ENCODE measurements at places on chromosomes 7 and 10. TPM values are rescaled to one million over a fixed set of nuclear protein-coding genes. Genes with fewer than 3 reads are reported as not detected.
A peak's percentile ranks its signal among the peaks of the same experiment; 100 is the strongest.

GRCh38 chr7:114334989-114335388 lies 79.6 kb upstream of the FOXP2 start:
- no peaks in the 10 kb centered on the region for H3K4me1 ChIP-seq
- no peak overlapping the region for H3K4me3 ChIP-seq
- H3K36me3 ChIP-seq: no peaks in the 10 kb centered on the region

DNA sequence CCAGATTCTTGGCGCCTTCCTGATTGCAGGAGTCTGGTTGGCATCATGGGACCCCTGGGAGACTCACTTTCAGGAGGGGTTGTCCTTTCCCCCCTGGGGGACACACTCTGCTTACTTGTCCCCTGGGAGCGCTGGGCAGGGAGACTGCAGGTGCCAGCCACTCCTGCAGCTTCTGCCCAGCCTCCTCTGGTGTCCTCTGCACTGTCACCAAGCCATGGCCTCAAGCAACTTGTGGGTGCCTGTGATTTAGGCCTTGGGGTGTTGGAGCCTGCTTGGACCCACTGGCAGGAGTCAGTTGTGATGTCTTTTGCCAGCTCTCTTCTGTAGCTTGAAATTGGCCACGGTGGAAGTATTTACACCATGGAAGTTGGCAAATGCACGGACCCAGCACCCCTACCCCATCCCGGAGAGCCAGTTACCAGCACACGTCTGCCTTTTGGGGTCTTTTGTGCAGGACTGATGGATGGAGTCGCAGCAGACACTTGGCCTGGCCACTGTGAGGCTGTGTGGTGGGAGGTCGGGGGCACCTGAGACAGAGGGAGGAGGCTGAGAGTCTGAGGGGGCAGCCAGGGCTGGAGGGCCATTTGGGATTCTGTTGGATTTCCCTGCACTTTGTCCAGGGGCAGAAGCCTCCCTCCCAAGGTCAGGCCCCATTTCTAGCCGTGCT lies 104.7 kb downstream of the LHPP start:
- H3K36me3 ChIP-seq: peaks cover 1% of the 10 kb centered on the region
- H3K27me3 ChIP-seq: no peaks in the 10 kb centered on the region

- no peaks in the 10 kb centered on the region for H3K4me1 ChIP-seq
- H3K27ac ChIP-seq: no peak overlapping the region
- no peaks in the 10 kb centered on the region for H3K36me3 ChIP-seq
- H3K4me3 ChIP-seq: no peak overlapping the region
- peak; percentile 78 for DNase-seq
These were observed 82.7 kb downstream of the NOC3L start for GRCh38 chr10:94279835-94280709.

Gene SFTPA2
- not detected for total RNA-seq

- no peaks in the 10 kb centered on the region for H3K36me3 ChIP-seq
- DNase-seq: no peak
- H3K4me1 ChIP-seq: no peaks in the 10 kb centered on the region
- no peak overlapping the region for H3K27ac ChIP-seq
- no peak overlapping the region for H3K4me3 ChIP-seq
These were observed 75.4 kb downstream of the EGFR start for GRCh38 chr7:55094092-55094690.

Gene HOXA3
- total RNA-seq: not detected

- no peaks in the 10 kb centered on the region for H3K27me3 ChIP-seq
- H3K36me3 ChIP-seq: peaks cover 2% of the 10 kb centered on the region
- H3K4me3 ChIP-seq: no peak overlapping the region
- peak overlapping the region; percentile 59 for H3K27ac ChIP-seq
- peaks cover 85% of the 10 kb centered on the region for H3K4me1 ChIP-seq
These were observed 122.6 kb downstream of the FAM107B start for GRCh38 chr10:14652067-14652466.

DNA sequence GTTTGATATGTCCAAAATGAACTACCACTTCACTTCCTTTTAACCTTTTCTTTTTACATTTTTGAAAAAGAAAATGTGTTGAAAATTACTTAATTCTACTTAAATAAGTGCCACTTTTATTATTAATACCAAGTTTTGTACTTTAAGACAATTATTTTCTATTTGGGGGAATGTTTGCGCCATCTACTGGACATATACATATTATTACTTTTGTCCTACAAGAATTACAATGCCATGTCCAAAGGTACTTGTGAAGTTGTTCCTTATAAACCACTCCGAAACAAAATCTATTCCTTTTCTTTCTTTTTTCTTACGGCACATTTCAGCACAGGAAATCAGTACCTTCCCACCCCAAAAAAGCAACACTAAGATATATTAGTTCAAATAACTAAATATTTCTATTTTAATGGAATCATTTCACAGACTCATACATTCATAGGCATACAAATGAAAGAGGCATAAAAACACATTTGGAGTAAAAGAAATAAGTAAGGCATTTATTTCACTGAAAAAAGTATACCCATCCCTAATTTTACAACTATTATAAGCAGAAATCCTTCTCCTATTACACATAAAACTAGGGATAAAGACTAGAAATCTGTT lies 169.9 kb downstream of the RNF133 start:
- H3K27ac ChIP-seq: no peak overlapping the region
- no peak for DNase-seq
- no peaks in the 10 kb centered on the region for H3K27me3 ChIP-seq
- no peak overlapping the region for H3K4me3 ChIP-seq
- no peaks in the 10 kb centered on the region for H3K4me1 ChIP-seq

DNA sequence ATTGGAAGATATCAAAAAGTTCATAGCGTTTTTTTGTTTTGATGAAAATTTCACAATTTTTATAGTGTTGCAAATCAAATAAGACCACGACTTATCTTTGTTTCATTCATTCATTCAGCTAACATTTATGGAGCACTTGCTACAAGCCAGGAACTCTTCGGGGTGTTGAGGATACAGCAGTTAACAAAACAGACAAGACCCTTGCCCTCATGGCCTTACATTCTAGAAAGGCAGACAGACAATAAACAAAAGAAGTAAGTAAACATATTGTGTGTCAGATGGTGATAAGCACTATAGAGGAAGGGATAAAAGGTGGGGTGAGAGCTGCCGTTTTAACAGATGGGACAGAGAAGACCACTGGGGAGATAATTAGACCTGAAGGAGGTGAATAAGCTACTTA lies 41.6 kb upstream of the GSAP start:
- H3K27ac ChIP-seq: no peak overlapping the region
- no peaks in the 10 kb centered on the region for H3K36me3 ChIP-seq
- no peak for DNase-seq
- H3K27me3 ChIP-seq: no peaks in the 10 kb centered on the region
- no peaks in the 10 kb centered on the region for H3K4me1 ChIP-seq

Gene KCP
- not detected for total RNA-seq

DNA sequence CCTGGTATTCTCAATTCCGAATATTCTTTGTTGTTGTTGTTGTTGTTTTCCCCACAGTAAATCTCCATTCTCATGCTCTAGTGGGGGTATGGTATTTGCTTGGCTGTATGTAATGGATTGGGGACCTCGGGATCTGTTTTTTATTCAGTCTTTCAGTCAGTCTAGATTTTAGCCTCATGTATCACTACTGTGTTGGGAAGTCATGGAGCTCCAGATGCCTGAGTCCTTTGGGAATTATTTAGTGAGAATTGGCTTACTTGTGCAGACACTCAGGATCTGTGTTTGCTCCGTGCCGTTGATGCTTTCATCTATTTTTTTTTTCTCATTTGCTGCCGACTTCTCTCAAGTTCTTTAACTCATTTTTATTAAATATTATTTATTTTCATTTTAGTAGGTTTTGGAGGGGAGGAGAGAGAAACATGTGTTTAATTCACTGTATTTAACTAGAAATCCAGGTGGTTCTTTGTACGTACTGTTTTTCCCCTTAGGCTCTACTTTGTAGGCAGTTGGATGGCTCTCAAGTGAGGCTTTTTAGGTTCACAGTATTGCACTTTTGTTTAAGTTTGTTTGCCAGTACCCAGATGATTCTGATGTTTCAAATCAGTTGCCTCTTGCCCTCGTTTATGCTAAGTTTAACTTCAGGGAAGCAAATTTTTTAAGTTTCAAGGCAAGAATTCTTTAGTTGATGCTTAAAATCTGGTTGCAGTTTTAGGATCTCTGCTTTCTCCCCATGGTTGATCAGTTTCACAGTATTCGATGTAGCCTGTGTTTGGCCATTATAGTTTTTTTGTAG lies 36.9 kb downstream of the ZNRF2 start:
- H3K27ac ChIP-seq: peak overlapping the region; percentile 91
- peak overlapping the region; percentile 73 for H3K4me3 ChIP-seq
- DNase-seq: no peak
- peaks cover 10% of the 10 kb centered on the region for H3K36me3 ChIP-seq

- DNase-seq: no peak
- no peaks in the 10 kb centered on the region for H3K27me3 ChIP-seq
- no peak overlapping the region for H3K4me3 ChIP-seq
- H3K27ac ChIP-seq: no peak overlapping the region
- H3K4me1 ChIP-seq: peaks cover 51% of the 10 kb centered on the region
- peaks cover 8% of the 10 kb centered on the region for H3K36me3 ChIP-seq
These were observed 40.2 kb downstream of the ARHGAP12 start for GRCh38 chr10:31888442-31888841.

- H3K27ac ChIP-seq: no peak overlapping the region
- peaks cover 2% of the 10 kb centered on the region for H3K36me3 ChIP-seq
- H3K4me1 ChIP-seq: peaks cover 18% of the 10 kb centered on the region
- no peak for DNase-seq
- H3K4me3 ChIP-seq: no peak overlapping the region
- no peaks in the 10 kb centered on the region for H3K27me3 ChIP-seq
These were observed 3.6 kb downstream of the BHLHA15 start for GRCh38 chr7:98214811-98215321.

Gene TMEM178B
- 0.23 TPM for total RNA-seq

DNA sequence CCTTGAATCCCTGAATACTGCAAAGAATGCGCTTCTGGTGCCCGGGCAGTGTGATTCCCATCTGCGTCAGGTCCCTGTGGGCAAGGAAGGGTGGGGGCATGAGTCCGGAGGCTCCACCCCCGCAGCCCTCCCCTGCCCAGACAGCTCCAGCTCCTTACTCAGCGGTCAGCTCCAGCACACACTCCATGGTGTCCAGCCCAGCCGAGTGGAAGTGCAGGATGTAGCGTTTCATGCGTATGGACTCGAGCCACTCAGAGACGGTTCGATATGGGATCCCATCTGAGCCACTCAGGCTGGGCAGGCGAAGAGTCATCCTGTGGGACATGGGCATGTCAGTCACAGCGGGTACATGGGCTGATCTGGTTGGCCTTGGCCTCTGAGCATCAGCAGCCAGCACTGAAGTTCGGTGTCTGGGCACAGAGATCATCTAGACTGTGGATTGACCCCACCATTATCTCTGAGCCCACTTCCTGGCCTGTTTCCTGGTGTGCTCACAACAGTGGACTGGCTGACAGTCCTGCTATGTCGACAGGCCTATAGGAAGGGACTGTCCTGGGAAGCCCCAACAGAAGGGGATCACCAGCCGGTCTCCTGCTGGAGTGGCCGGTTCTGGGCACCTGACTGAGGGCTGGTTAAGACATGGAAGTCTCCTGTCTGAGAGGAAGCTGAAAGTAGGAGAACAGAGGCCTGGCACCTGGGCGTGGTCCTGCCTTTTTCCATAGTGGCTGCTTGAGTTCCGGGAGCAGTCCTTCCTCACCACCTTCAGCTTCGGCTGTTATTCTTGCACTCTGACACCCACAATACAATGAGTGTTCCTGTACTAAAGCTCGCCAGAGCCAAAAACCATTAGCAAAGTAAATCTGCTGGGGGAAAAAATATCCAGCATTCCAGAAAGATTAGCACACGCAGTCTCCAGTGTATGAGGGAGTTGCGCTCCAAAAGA lies 10.6 kb downstream of the ZYX start:
- no peak overlapping the region for H3K27ac ChIP-seq
- H3K36me3 ChIP-seq: peaks cover 29% of the 10 kb centered on the region
- no peaks in the 10 kb centered on the region for H3K27me3 ChIP-seq
- no peak for DNase-seq

Gene AZGP1
- not detected for total RNA-seq

Gene ADAM8
- 176 TPM for total RNA-seq

DNA sequence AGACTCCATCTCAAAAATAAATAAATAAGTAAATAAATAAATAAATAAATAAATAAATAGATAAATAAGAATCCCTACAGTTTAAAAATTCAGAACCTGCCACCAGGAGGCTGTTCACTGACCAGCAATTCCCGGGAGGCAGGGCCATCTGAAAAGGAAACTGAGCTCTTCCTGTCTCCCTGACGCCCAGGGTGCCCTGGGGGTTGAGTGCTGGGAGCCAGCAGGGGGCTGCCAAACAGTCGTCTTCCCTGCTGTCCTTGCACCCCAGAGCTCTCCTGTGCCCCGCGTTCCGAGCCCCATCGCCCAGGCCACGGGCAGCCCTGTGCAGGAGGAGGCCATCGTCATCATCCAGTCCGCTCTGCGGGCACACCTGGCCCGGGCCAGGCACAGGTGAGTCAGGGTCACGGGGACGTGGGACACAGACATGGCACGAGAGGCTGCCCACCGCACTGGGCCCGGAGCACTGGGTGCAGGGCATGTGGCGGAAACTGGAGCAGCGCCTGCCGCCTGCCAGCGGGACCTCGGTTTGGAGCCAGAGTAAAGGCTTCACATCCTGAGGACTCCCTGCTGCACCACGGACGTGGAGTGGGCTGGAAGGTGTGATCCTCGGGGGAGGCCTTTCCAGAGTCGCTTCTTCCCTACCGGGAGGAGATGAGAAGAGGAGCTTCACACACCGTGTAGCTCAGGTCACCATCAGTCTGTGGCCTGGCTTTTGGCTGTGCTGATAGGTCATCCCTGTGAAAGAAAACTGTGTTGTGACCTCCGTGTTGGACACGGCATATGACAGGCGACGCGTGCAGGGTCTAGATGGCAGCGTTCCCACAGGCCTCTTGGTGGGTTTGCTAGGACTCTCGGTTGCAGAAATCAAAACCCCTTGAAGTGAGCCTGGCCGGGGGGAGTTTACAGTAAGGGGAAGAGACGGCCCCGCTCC lies 25.9 kb upstream of the TTYH3 start:
- H3K4me3 ChIP-seq: no peak overlapping the region
- H3K36me3 ChIP-seq: peaks cover 2% of the 10 kb centered on the region
- H3K27me3 ChIP-seq: no peaks in the 10 kb centered on the region
- no peak overlapping the region for H3K27ac ChIP-seq
- no peak for DNase-seq

- H3K4me1 ChIP-seq: peaks cover 36% of the 10 kb centered on the region
- H3K36me3 ChIP-seq: peaks cover 2% of the 10 kb centered on the region
- DNase-seq: peak; percentile 67
- H3K27me3 ChIP-seq: peaks cover 57% of the 10 kb centered on the region
- peak overlapping the region; percentile 77 for H3K4me3 ChIP-seq
These were observed 992 bp upstream of the IGF2BP3 start for GRCh38 chr7:23471106-23471859.

GRCh38 chr7:8442051-8442813 lies 8.8 kb downstream of the NXPH1 start:
- peaks cover 13% of the 10 kb centered on the region for H3K4me1 ChIP-seq
- no peak overlapping the region for H3K27ac ChIP-seq
- DNase-seq: no peak
- H3K4me3 ChIP-seq: no peak overlapping the region
- peaks cover 74% of the 10 kb centered on the region for H3K27me3 ChIP-seq
- H3K36me3 ChIP-seq: no peaks in the 10 kb centered on the region

All from activated CD4-positive, alpha-beta T cell treated with anti-CD3 and anti-CD28 coated beads for 36 hours (primary cell).